NB4 (cell line): ENCODE measurements at places on chromosomes 6 and 20.
A peak's percentile ranks its signal among the peaks of the same experiment; 100 is the strongest.

DNA sequence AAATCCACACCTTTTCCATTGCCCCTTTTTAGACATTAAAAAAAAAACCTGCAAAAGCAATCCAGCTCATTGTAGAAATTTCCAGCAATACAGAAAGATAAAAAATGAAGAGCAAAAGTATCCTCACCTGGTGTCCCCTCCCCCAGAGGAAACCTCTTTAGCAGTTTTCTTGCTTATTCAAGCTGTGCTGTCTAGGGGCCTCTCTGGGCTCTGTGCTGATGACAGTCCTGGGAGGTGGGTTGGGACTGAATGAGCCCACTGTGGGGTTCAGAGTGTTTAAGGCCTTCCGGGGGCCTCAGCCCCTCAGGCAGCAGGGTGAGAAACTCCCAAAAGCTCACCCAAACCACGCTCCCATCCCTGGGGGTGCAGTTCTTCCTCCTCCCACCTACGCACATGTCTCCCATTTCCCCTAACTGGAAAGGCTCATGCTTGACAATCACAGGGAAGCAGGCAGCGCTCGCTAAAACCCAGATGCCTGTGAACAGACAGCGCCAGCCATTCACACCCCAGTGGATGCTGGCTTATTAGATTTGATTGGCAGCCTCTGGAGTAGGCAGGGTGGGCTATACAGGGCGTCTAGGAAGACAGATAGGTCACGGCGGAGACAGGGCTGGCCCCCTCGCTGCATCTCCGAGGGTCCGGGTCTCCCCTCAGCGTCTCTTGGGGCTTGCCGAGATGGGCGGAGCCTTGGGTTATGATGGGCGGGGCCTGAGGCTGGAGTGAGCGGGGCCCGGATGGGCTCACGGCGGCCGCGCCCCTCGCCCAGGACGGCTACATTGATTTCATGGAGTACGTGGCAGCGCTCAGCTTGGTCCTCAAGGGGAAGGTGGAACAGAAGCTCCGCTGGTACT, 4.6 kb downstream of the GUCA1A start:
- no peak for DNase-seq

DNA sequence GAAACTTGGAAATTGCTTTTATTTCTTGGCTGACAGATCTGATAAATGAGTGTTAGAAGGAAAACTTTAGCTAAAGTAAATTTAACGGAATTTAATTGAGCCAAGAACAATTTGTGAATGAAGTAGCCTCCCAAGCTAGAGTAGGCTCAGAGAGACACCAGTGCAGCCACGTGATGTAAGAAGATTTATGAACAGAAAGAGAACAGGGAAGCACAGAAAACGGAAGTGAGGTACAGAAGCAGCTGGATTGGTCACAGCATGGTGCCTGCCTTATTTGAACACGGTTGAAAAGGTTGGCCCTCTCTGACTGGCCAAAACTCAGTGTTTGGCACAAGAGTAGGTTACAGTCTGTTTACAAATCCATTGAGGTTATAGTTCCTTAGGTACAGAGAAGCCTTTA, 29.5 kb upstream of the IFNGR1 start:
- peak; percentile 58 for DNase-seq

GRCh38 chr6:108697561-108698161, 136.9 kb downstream of the FOXO3 start:
- DNase-seq = no peak

GRCh38 chr6:102798636-102799035, 1405.1 kb downstream of the GRIK2 start:
- DNase-seq = no peak

DNA sequence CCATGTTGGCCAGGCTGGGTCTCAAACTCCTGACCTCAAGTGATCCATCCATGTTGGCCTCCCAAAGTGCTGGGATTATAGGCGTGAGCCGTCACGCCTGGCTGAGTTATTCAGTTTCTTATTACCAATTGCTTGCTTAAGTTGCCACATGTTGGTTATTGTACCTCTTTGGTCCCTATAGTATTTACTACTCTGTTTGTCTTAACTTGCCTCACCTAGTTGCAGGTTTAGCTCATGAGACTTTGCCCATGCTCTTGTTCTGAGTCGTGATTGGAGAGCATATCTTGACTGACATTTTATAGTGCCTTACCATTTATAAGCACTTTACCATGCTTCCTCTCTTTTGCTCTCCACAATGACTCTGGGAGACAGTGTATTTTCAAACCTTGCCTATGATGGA, 134.2 kb upstream of the HDGFL1 start:
- no peak for DNase-seq

GRCh38 chr6:75213112-75213511, 7.3 kb upstream of the COL12A1 start:
- DNase-seq = no peak

GRCh38 chr6:116450769-116451740, 10.1 kb upstream of the CALHM6 start:
- DNase-seq = peak; percentile 89

DNA sequence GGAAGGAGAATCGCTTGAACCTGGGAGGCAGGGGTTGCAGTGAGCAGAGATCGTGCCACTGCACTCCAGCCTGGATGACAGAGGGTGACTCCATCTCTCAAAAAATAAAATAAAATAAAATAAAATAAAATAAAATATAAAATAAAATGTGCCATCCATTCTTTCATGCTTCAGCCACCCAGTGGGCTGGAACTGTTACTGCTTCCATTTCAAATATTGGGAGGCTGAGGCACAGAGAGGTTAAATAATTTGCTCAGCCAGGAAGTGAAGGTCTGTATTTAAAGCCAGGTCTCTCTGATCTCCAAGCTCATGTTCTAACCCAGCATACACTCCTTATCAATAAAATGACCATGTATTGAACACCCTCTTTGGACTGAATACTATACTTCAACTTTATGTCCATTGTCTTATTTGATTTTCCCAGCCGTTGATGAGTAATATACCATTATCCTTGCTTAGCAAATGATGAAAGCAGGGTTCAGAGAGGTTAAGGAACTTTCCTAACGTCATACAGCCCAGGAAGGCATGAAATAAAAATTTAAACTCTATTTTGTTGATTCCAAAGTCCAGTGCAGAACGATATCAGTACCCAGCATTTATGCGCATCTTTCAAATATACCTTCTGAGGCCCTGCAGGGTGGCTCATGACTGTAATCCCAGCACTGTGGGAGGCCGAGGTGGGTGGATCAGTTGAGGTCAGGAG, 25.8 kb upstream of the SLC9A8 start:
- DNase-seq = peak; percentile 45
